Endothelial cell (in vitro differentiated cells): ENCODE measurements at places on chromosomes 12 and 14.

GRCh38 chr14:68548194-68549076, 244.4 kb downstream of the ZFP36L1 start:
- DNase-seq: no peak

DNA sequence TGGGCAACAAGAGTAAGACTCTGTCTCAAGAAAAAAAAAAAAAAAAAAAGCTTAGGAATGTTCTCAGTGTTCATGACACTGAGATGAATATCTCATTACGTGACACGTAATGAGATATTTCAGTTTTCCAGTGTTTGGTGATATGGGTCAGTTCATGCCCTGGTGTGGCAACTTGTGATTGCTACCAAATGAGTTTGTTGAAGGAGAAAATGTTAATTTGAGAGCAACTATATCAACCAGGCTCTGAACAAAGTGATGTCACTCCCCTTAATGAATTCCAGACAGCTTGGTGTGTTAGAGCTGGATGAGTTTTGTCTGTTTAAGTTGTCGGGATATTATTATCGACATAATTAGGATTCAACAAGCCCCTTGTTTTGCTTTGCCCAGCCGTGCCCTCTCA, 211.7 kb downstream of the DPF3 start:
- no peak for DNase-seq

GRCh38 chr14:33110737-33111443, 172.2 kb downstream of the NPAS3 start:
- DNase-seq: no peak

DNA sequence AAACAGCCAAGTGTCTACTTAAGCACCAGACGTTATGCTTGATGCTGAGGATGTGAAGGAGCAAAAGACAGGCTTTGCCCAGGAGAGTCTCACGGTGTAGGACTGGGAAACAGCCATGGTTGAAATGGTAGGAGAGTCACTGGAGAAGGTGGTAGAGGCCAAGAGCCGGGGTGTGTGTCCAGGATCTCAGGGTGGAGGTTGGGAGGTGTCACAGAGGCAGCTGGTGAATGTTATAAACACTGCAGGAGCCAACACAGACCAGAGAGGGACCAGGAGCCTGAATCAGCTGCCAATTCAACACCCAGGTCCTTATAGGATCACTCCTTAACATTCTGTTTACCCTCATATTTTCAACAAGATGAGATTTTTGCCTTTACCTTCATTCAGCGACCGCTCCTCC, 7.5 kb downstream of the NID2 start:
- DNase-seq: no peak

GRCh38 chr12:107903341-107904061, 129.0 kb downstream of the ASCL4 start:
- peak; percentile 46 for DNase-seq

GRCh38 chr12:51959211-51959610, 7.7 kb downstream of the ACVR1B start:
- no peak for DNase-seq

DNA sequence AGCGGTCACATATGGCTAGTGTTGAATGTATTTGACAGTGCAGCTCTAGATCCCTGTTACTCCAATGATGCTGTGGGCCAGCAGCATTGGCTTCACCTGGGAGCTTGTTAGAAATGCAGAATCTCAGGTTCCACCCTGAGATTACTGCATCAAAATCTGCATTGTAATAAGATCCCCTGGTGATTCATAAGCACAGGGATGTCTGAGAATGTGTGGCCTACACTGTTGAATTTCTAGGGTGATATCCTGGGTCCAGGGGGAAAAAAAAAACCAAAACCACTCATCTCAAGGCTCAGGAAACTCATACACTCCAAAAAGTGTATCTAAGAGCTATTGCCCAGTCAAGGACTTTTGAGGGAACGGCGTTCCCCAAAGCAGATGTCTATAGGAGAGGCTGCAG, 196.8 kb downstream of the PPM1H start:
- no peak for DNase-seq

DNA sequence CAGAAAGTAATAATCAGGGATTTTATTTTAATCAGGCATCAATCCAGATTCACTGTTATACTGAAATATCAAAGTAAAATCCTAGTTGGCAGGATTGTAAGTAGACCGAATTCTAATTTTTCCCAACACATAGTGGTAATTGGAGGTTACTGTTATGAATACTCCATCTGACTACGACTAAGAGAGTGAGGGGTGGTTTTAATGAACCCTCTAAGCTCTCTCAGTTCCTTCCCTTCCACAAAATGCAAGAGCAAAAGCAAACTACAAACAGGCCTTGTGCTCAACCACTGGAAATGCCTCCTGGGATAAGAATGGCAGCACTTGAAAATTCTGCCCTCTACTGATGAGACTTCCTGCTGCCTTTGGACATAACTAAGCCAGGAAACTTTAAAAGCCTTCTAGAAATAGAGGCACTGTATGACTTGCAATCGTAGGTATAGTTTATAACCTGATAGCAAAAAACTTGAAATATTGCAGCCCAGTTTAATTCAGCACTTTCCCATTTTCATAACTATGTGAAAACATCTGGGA, 184.8 kb downstream of the SLC16A7 start:
- peak; percentile 8 for DNase-seq

DNA sequence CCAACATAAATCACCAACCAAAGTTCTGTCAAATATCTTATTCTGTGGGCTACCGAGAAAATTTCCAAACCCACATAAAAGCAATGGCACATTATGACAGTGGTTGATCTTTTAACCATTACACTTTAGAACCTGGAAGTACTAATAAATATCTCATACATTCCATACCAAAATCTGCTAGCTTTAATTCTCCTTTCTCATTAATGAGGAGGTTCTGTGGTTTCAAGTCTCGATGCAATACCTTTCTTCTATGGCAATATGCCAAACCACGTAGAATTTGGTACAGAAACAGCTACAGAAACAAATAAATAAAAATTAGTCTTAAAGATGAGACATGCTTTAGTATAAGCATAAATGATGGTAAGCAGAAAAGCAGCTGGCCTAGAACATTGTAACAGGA, 100.7 kb downstream of the ELK3 start:
- DNase-seq: no peak

DNA sequence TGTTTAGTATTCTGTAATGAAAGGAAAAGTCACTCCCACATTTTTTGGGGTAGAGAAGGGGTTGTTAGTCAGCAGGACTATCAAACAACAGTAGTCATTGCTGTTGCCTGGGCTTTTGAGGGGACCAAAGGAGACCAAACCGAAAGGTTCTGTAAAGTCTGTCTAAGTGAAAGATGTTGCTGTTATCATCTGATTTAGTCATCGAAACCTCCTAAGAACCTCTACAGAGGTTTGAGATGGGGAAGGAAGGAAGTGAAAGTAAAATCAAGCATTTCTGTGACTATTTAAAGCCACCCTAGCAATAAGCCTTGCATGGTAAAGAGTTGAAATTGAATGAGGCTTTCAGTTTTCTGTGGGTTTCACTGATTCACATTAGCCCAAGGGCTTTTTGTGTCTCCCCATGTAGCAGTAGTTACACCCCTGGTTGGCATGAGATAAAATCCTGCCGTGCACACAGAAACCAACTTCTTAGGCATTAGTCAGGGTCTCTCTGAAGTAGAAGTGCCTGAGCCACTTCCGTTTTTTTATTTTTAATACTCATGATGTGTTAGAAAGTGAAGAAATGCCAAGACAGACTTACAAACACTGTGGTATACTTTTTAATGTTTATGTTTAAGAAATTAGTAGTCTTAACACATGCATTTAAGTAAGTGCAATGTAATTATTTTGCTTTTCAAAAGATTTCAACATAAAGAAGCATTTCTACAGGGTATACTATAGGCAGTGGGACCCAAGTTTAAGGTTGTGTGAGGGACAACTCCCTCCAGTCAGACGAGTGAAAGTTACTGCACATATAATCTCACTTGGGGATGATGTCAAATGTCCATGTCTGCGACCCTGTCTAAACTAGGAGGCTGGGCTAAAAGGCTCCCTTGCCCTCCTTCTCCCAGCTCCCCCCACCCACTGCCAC, 50.4 kb downstream of the DYRK2 start:
- no peak for DNase-seq

GRCh38 chr12:42976620-42977019, 387.1 kb upstream of the PRICKLE1 start:
- DNase-seq: no peak

- DNase-seq: no peak
Measured at GRCh38 chr12:42766754-42767153, 177.2 kb upstream of the PRICKLE1 start.

DNA sequence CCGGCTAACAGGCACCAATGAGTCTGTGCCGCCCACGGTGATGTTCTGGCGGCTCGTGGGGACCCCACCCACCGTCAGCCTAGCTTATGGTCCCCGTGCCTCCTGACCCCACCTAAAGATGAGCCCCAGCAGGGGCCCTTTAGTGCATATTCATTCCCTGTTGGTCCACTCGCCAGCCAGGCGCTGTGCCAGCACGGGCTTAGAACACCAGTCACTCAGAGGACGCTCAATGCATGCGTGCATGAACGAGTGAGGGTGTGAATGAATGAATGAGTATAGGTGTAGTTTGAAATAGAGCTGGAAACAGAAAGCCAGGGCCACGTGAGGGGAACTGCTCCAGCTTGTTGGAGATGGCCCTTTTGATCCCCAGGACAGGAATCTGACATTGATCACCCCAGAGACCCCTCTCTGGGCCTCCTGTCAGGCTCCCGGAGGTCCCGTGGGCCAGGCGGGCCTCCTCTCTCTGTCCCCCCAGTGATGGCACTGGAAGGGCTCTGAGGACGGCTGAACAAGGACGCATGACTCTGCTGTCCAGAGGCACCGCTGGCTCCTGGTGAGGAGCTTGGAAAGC, 193.9 kb upstream of the C14orf180 start:
- no peak for DNase-seq

DNA sequence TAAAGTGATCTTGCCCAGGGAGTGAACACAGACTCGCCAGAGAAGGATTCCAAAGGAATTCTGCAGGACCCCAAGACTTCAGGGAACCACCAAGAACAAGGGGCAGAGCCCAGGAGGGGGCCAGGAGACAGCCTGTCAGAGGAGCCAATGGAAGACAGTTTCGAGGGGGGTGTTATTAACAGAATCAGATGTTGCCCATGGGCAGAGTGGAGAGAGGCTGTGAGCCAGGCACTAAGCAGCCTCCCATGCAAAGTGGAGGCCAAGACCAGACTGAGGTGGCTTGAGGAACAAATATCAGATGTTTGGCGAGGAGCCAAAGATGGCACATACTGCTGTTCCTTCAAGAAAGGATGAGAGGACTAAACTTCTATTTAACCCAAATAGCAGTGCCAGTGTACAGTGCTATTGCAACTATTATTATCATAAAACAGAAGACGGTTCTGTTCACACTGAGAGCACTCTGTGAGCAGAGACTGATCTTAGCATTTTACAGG, 12.6 kb downstream of the APPL2 start:
- no peak for DNase-seq

GRCh38 chr14:58870961-58871360, 233.2 kb downstream of the DACT1 start:
- DNase-seq: no peak

DNA sequence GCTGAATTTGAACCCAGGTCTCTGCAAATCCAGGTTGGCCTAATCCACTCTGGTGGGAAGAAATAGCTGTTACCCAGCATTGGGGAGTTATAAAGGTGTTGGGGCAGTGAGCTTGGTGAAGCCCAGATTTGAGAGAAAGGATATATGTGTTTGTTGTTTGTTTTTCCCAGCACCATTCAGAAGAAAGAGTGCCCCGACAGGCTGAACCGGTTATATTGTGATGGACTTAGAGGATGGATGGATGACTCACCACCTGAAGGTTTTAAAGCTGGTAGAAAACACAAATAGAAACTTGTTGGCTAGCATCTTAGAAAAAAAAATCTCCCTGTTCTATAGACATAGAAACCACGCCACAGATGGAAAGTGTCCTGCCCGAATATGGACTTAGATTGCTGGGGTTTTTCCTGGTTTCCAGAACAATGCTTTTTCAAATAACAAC, 404.6 kb downstream of the MED13L start:
- DNase-seq: no peak

DNA sequence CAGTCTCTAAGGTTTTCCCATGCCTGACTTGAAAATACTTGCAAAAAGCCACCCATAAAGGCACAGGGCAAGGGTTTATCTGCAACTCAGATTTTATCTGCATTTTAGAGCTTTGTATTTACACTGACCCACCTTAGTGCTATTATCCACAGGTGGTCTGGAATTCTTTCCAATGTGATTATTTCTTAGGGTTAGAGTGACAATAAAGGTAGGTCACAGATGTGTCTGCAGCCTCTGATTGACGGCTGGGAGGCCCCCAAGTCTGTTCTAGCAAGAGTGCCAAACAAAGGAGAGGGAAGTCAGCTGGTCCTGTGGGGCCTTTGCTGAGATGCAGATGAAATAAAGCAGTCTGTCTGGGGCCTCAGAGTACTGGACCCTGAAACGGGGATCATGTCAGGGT, 64.0 kb downstream of the FRMD6 start:
- DNase-seq: no peak

- DNase-seq: no peak
Measured at GRCh38 chr14:53001787-53002378, 51.0 kb upstream of the FERMT2 start.

GRCh38 chr14:45811155-45811554, 558.2 kb upstream of the MIS18BP1 start:
- no peak for DNase-seq

GRCh38 chr12:6067152-6067916, 57.1 kb downstream of the VWF start:
- peak; percentile 59 for DNase-seq

GRCh38 chr12:80056232-80056631, 43.1 kb upstream of the OTOGL start:
- DNase-seq: no peak

- DNase-seq: no peak
Measured at GRCh38 chr14:29558516-29558915, 369.1 kb downstream of the PRKD1 start.

- no peak for DNase-seq
Measured at GRCh38 chr12:66627270-66627987, 51.4 kb downstream of the GRIP1 start.

GRCh38 chr12:2793561-2793960, 1.2 kb upstream of the FKBP4 start:
- no peak for DNase-seq
